ENCODE measurements at places on chromosomes 12 and 14.

GRCh38 chr12:53568809-53569557 lies 57.2 kb downstream of the ATF7 start:
- DNase-seq = no peak

- no peak for DNase-seq
Observed at GRCh38 chr14:85058150-85058549, 471.8 kb upstream of the FLRT2 start.

GRCh38 chr12:33703221-33703620 lies 263.6 kb upstream of the SYT10 start:
- no peak for DNase-seq

GRCh38 chr12:57214398-57214781 lies 2.2 kb upstream of the NXPH4 start:
- DNase-seq = no peak

- no peak for DNase-seq
Observed at GRCh38 chr12:69610729-69611128, at the start of gene LRRC10. Gene LRRC10, minus strand, starts transcription at chr12:69610907. Its CDS starts 69 bp downstream, at chr12:69610838.

- no peak for DNase-seq
Observed at GRCh38 chr12:124296295-124296915, 1.5 kb downstream of the RFLNA start.

- DNase-seq = no peak
Observed at GRCh38 chr12:109777544-109777943, 55.7 kb downstream of the TRPV4 start.

- no peak for DNase-seq
Observed at GRCh38 chr14:53780051-53780555, 176.5 kb downstream of the BMP4 start.

- no peak for DNase-seq
Observed at GRCh38 chr12:32702473-32702872, 23.4 kb downstream of the DNM1L start.

DNA sequence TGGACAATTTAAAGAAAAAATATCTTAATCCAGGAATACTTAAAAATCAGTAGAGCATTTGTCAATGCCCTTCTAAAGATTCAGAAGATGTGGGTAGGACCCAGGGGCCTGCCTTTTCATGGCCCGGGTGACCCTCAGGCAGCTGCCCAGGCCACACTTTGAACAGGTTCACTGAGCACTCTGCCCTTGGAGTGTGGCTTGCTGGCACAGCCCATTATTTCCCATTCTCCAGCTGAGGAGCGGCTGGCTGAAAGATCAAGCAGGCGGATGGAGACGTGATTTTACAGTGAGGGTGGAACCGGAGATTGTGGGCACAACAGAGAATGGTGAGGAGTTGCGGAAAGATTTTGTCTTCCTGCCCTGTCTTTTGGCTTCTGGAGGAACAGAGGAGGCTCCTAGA lies 7.1 kb upstream of the PRPH start:
- no peak for DNase-seq

GRCh38 chr14:20415782-20416206 lies 2.5 kb upstream of the TEP1 start:
- DNase-seq = no peak

DNA sequence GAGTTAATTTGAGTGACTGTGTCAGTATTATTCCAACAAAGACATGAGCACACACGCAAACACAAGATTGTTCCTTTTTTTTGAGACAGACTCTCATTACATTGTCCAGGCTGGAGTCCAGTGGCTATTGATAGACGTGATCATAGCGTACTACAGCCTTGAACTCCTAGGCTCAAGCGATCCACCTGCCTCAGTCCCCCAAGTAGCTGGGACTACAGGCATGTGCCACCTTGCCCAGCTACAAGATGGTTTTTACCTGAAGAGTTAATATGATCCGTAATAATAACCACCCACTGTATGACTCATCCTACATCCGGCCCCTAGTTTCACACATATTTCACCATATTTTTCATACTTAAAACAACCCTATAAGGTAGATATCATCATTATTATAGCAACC lies 26.8 kb downstream of the BCAT1 start:
- no peak for DNase-seq

DNA sequence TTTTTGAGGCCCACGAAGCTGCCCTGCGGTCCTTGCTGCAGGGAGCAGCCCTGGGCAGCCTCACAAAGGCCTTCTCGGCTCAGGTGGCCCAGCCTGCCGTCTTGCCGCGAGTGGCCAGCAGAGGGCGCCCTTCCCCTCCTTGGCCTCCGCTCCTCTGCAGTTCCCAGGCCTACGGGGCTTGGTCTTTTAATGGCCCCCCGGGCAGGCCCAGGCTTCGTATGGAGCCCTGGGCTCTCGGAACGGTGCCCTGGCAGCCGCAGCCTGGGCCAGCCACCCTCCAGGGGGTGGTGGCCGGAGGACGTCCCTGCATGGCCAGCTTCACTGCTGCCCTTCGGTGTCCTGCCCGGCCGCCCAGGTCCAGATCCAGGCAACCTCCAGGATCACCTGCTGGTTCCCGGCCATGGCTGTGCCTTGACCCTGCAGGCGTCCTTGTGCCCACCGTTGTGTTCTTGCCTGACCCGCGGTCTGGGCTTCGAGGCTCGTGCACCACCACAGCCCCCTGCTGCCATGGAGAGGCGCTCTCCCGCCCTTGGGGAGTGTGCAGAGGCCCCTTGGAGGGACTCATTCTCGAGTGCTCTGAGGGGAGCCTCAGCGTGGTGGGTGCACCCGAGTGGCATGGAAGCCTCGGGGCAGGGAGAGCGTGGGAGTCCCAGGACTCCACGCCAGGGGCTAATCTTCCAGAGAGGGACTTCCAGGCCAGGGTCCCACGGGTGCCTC lies 9.4 kb downstream of the ASPG start:
- DNase-seq = no peak

- no peak for DNase-seq
Observed at GRCh38 chr12:14322403-14322802, 43.1 kb upstream of the ATF7IP start.

- no peak for DNase-seq
Observed at GRCh38 chr12:2933586-2933985, 25.6 kb upstream of the TEAD4 start.

DNA sequence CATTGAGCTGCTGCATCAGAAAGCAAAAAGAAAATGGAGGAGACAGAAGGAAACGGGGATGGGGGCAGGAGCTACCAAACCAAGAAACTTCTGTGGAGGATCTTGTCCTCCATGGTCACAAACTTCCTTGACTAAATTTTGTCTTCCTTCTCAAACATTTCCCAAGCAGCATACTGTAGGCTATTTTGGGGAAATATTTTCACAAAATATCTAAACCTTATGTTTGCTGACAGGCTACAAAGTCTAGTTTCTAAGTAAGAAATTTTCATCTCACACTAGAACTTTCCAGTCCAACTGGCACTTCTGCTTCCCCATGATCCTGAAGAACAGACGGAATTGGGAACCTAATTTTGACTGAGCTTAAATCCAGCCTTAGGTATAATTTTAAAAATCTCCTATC lies 552.0 kb downstream of the SNAPC1 start:
- DNase-seq = no peak

- no peak for DNase-seq
Observed at GRCh38 chr12:55844961-55845360, 2.2 kb upstream of the MMP19 start.

DNA sequence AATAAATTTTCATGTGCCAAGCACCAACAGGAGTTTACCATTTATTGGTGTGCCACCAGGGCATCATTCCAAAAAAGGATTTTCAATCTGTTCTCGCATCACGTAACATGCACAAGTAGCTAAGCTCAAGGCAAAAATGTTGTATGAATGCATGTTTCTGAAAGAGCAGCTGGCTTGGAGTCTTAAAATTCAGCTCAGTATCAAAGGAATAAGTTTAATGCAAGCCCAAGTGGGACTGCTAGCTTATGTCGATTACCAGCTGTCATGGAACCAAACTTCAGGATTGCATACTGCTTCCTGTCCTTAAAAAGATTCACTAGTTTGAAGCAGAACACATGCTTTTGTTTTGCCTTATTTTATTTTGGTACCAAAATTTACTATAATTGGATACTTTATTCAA lies 437.0 kb downstream of the FSCB start:
- DNase-seq = no peak

DNA sequence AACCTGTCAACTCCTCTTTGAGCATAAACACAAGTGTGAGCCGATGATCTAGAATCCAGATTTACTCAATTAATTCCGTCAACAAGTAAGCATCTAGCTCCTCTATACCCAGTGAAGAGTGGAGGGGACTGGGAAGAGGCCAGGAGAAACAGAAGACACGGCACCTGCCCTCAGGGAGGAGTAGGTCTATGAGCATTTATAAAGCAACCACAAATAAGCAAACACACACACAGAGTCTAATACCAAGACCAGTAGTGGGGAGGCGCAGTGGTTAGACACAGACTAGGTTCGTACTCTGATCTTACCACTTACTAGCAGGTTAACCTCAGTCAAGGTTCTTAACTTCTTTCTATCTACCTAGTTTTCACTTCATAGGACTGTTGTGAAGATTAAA lies 5.9 kb upstream of the FOXN3 start:
- no peak for DNase-seq

GRCh38 chr12:102763061-102763460 lies 154.0 kb downstream of the PAH start:
- DNase-seq = no peak

- DNase-seq = no peak
Observed at GRCh38 chr12:73274976-73275375, 1002.8 kb downstream of the TRHDE start.

- no peak for DNase-seq
Observed at GRCh38 chr12:60921541-60921940, 1325.7 kb downstream of the SLC16A7 start.

DNA sequence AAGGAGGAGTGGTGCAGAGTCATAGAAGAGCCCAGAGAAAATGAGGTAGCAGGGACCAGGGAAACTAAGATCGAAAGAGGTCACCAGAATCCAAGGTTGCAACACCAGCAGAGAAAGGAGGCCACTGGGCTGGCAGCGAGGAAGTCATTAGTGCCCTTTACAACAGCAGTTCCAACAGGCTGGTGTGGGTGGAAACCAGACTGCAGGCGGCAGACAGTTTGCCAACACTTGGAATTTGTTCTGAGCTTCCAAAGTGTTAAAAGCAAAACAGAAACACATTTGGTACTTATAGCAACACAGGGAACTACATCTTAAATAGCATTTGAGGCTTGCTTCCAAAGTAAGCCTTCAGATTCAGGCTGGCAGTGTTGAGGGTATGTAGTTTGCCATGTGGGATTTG lies 95.2 kb upstream of the PWP1 start:
- DNase-seq = no peak

GRCh38 chr12:110247340-110248095 lies 33.5 kb upstream of the ATP2A2 start:
- DNase-seq = no peak

DNA sequence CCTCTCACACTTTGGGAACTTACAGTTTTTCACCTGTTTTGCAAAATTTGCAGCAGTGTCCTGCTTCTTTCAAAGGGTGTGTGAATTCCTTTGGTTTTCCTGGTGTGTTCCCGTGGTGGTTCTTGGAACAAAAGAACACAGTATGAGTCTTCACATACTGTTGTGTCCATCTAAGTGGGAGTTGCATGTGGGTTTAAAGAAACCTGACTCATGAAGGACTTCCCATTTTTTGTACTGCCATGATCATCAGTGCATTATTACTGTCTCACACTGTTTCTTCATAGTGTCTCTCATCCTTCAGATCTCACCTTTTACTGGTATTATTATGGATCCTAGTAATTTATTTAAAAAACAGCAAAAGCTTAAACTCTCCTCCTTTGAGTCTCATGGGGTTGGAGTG lies 3.8 kb upstream of the GZMH start:
- no peak for DNase-seq

DNA sequence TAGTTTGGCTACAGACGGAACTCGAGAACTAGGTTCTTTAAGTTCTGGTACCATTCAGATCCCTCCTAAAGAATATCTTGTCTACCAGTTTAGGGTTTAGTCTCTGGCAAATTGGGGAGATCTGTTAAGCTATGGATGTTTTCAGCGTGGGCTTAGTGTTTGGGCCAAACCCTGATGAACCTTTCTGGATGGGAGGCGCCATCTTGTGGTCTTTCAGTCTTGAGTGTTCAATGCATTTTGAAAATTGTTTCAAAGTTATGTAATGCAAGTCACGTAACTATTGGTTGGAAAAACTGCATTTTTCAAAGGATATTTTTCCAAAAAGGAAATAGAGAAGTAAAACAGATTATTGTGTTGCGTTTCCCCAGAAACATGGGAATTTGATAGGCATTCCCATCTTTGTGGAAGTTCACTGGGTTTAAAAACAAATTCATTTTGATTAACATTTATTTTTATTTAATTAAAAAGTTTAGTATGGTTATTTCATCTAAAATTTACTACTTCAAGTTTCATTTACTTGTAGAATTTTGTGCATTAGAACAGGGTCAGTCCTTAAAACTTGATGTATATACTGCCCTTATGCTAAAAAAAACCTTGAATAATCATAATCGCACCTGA lies 169.0 kb downstream of the PRIMA1 start:
- DNase-seq = no peak

GRCh38 chr14:46058964-46059563 lies 592.5 kb downstream of the RPL10L start:
- DNase-seq = no peak

DNA sequence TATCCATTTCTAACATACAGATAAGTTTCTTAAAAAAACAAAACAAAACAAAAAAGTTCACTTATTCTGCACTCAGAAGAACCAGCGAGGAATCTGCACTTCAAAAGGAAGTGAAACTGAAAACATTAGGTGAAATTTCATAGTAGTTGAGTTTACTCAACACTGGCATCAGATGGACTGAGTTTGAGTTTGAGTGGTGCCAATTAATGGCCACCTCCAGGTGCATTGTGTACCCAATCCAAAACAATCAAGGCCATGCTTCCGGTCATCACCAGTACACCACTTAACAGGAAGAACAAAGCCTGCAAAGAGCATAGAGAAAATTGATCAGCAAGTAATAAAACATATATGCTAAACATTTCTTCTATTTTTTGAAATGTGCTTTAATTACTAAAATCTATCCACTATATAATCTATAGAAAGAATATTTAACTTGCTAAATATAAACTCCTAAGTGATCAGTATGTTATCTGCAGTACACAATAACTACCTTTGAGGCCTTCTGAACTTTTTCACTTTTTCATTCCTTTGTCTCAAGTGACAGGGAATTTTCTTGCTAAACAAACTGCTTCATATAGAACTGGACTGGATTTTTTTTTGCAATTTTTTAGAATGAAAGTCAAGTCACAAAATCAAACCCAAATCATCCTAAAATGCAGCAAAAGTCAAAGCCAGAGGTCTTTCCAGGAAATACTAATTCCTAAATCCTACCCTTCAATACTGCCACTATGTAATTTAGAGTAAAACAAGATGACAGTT lies 11.5 kb downstream of the SLC38A2 start:
- no peak for DNase-seq

- DNase-seq = no peak
Observed at GRCh38 chr12:2618291-2618995, 176.3 kb upstream of the FKBP4 start.

DNA sequence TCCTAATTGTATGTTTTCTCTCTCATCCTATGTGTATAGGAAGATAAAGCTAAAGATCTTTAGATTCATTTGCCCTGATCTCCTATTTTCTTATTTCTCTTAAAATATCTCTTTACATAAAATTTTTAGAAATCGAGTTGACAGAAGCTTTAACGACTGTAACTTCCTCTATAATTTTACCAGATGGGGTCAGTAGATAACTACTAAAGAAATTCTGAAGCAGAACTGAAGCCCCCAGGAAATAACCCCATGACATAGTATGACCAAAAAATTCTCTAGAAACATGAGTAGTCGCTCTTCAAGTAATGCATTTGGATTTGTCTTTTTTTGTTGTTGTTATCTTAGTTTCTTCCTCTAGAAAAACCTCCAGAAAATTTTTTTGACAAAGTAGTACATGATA lies 288.0 kb downstream of the ERC1 start:
- no peak for DNase-seq
